ENCODE measurements at places on chromosomes 6 and 20.

DNA sequence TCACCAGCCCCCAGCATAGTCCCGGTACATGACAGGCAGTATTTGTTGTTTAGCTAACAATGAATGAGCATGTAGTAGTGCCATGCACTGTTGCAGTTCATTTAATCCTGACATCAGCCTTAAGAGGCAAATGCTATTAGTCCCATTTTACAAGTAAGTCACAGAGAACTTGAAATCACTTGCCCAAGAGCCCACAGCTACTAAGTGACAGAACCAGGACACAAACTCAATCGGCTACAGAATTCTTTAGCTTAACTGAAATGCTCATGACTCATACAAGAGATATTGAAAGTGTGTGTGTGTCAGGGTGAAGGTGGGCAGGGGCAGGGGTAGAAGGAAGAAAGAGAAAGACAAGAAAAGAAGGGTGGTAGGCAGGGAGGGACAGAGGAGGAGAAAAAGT lies 52.7 kb downstream of the UNC5CL start:
- DNase-seq = no peak

- no peak for DNase-seq
Observed at GRCh38 chr6:9496837-9497236, 918.0 kb downstream of the TFAP2A start.

DNA sequence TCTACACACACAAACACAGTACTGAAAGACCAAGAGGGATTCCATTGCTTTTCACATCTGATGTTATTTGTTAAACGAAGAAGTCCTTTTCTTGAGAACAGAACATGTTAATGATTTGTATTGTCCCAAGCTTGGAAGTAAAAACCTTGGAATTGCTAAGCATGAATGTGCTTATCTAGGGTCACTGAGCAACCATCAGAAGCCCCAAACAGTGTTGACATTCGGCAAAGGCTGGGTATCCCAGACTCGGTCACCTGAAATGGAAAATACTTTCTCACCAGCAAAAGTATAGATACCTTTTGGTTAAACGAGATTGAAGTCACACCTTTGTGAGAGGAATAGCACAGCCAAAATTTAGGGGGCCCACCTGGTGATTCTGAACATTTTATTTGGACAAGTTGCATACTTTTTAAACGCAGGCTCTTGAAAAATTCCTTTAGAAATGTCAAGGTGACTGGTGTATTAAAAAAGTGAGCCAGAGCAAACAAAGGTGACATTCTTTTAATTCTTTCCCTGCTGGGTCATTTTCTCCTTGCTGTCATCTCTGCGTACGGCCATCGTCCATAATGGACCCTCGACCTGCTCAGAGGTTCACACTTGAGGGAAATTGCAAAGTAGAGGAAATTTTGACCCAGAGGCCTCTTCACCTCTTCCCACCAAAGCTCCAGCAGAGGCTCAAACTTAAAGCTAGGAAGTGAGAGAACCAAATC lies 95.8 kb upstream of the FOXA2 start:
- no peak for DNase-seq

DNA sequence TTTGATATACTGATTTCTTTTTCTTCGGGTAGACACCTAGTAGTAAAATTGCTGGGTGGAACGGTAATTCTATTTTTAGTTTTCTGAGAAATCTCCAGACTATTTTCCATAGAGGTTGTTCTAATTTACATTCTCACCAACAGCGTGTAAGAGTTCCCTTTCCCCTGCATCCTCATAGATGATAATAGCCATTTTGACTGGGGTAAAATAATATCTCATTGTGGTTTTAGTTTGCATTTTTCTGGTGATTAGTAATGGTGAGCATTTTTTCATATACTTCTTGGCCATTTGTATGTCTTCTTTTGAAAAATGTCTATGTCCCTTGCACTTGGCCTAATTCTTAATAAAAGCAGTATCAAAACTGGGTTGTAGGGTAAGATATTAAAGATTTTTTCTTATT lies 148.9 kb upstream of the SIM1 start:
- no peak for DNase-seq

DNA sequence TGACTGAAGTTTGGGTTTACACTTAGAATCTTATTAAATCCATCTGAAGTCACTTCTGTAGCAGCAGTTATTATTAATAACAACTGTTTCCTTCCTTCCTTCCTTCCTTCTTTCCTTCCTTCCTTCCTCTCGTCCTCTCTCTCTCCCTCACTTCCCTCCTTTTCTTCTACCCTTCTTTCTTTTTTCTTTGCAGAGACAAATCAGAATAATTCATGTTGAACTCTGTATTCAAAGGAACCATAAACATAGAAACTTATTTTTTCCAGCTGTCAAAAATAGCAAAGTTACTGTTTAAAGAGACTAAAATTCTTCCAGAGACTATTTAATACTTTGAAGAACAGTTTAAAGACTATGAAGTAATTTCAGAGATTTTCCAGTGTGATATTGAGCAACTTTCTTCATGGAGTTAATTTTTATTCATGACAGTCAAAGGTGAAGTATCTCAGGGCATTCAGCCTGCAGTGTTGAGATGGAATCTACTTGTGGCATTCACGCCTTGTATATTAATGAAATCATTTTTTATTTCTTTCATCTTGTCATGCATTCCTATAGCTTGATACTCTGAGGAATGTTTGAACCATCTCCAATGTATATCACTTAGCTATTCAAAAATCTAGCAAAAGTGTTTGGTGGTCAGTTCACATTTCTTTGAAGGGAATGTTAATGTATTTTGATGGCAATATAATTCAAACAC lies 109.7 kb downstream of the BCAS1 start:
- DNase-seq = no peak

GRCh38 chr6:141290941-141291721 lies 841.6 kb upstream of the GJE1 start:
- no peak for DNase-seq

- no peak for DNase-seq
Observed at GRCh38 chr6:73830119-73830518, 134.1 kb downstream of the CD109 start.

- no peak for DNase-seq
Observed at GRCh38 chr20:58197185-58197469, 31.3 kb downstream of the ANKRD60 start.

- DNase-seq = peak; percentile 88
Observed at GRCh38 chr6:52551483-52552277, 25.2 kb downstream of the TRAM2 start.

DNA sequence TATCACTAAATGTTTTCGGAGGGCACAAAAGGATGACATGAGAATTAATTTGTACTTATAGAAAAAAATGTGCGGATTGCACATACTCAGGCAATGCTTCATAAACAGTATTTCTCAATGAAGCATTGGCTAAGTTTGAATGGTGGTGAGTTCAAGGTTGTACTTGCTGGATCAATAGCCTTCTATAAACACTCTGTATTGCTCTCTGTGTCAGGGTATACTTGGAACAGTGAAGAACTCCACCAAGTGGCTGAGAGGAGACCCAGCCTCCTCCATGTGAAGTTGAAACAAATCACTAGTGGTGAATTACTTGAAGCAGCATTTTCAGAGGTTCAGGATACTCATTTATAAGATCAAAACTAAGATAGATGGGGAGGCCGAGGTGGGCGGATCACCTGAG lies 360.6 kb downstream of the RIMS1 start:
- DNase-seq = peak; percentile 25

DNA sequence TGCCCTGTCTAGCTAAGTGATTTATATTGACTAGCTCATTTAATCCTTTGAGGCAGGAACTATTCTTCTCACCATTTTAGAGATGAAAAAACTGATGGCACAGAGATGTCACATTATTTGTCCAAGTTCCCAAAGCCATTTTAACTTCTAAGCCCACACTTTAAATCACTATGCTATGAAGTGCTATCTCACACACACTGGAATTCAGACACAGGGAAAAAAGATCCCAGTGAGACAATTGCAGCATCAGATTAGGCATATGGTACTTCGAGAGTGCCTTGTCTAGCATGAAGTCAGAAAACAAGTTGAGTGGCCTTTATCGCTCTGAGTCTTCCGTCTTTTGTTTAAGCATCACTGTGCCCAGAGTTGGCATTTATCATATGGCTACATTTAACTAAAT lies 54.1 kb upstream of the PDE7B start:
- DNase-seq = peak; percentile 59

GRCh38 chr6:67112120-67112519 lies 1405.1 kb upstream of the EYS start:
- no peak for DNase-seq

GRCh38 chr20:258963-259362 lies 1.4 kb downstream of the DEFB132 start:
- peak; percentile 18 for DNase-seq

DNA sequence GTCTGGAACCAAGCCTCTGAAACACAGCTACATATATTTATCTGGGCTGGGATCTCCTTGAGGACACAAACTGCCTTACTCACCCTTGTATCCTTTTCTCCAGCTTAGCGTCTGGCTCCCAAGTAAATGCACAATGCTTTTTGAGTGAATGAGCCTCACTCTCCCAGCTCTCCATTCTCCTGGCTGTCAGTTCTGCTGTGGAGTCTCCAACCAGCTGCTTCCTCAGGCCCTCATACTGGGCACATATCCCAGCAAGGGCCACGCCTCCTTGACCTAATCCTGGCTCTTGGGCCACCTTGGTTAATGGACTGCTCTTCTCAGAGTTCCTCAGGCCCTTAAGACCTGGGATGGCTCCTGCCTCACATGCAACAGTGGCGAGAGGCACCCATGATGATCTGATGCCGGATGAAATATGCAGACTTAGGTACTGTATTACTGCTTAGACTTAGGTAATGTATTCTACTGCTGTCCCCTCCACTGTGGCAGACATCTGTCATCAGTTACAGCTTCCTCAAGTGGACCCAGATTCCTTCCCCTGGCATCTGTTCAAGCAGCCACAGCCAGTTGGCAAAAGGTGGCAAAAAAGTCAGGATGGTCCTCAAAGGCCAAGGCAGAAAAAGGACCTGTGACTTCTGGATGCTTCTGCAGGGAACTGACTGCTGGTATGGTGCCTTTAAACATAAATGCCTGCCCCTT lies 16.5 kb downstream of the SNHG17 start:
- peak; percentile 47 for DNase-seq

DNA sequence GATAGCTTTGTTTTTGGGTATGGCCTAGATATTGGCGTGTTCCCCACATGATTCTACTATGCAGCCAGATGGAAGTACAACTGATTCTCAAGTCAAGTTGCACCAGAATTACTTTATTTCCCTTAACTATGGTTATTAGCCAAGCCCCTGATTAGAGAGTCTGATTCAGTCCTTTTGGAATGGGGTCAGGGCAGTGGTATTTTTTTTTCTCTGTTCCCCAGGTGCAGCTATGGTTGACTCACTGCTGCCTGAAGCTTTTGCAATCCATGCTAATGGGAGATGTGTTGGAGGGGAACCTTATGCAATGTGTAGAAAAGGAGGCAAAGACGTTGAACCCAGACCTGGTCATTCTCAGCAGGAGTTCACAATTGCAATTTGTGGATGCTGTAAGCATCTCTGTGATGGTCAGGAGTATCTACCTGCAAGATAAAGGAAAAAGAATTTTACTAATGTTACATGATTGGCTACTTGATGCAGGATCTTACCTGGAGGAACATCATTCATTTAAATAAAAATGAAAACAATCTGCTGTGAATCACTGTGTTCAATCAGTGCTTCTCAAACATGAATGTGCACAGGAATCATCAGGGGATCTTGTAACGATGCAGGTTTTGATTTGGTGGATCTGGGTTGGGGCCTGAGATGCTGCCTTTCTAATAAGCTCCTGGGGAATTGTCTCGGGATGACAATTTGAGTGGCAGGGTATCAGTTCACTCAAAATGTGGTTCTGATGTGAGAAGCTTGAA lies 49.4 kb downstream of the PFDN4 start:
- DNase-seq = no peak

DNA sequence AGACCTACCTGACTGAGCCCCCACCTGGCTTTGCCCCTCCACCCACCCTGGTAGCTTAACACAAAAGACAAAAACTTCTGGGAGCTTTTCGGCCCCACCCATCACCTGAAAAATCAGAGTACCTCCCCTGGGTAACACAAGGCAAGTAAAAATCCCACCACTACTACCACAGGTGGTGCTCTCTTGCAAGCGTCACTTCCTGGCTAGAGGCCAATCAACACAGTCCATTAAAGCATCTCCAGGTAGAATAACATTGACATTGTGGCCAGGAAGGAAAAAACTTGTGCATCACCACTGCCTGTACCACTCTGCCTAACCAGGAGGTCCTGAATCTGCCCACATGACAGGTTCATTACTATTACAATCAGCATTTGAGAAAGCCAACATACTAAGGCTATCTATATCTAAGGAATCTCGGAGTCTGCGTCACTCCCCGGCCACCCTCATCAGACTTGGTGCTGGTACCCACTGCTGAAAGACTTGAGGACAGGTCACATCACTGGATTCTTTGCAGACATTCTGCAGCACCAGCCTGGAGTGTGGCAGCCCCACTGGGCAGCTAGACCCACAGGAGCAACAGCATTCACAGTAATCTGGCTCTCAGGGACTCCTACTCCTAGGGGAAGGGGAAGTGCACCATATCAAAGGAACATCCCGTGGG lies 125.9 kb downstream of the CDK19 start:
- DNase-seq = no peak

GRCh38 chr20:3277686-3278465 lies 38.9 kb upstream of the SLC4A11 start:
- DNase-seq = no peak

GRCh38 chr6:121686611-121687023 lies 251.2 kb downstream of the GJA1 start:
- DNase-seq = peak; percentile 66

GRCh38 chr6:72716916-72717315 lies 95.1 kb downstream of the KCNQ5 start:
- DNase-seq = no peak

GRCh38 chr6:36641543-36641942 lies 37.0 kb upstream of the CDKN1A start:
- DNase-seq = no peak

DNA sequence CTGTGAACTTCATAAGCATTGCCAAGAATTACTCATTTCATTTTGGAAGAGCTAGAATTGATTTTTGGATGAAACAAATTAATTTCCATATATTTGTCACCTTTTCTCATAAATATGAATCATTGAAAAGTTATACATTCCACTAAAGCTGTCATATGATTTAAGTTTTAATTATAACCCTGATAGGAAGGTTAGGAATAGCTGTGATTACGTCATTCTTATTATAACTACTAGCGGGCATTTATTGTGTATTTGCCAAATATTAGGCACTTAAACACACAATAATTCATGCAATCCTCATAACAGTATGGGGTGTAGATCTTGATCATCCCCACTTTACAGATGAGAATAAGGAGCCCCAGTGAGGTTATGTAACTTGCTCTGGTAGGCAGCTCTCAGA lies 77.4 kb upstream of the ENPP5 start:
- no peak for DNase-seq

Measured in NCI-H82 (cell line).